CD4-positive, alpha-beta T cell treated with Interleukin-17A for 4 hours (primary cell): ENCODE measurements at places on chromosomes 5 and 9.
A peak's percentile ranks its signal among the peaks of the same experiment; 100 is the strongest.

- no peak for DNase-seq
These were observed 136.7 kb upstream of the MOCS2 start for GRCh38 chr5:53246042-53246836.

- no peak for DNase-seq
These were observed 8.2 kb upstream of the GDNF start for GRCh38 chr5:37847978-37848425.

DNA sequence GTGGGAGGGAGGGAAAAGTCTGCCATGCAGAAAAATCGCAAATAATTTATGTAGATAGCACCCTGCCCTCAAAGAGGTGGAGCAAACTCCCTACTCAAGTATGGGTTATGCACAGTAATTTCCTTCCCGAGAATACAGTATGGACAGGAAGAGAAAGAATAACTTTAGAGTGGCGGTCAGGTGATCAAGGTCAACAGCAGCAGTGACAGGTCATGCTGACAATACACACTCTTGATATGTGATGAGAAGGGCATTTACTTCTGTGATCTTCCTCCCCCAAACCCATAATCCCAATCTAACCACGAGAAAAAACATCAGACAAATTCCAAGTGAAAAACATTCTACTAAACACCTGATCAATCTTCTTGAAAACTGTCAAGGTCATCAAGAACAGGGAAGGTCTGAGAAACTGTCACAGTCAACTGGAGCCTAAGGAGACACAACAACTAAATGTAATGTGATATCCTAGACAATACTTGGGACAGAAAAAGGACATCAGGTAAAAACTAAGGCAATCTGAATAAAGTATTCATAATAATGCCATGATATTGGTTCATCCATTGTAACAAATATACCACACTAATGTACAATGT lies 11.7 kb downstream of the BICD2 start:
- DNase-seq: no peak

DNA sequence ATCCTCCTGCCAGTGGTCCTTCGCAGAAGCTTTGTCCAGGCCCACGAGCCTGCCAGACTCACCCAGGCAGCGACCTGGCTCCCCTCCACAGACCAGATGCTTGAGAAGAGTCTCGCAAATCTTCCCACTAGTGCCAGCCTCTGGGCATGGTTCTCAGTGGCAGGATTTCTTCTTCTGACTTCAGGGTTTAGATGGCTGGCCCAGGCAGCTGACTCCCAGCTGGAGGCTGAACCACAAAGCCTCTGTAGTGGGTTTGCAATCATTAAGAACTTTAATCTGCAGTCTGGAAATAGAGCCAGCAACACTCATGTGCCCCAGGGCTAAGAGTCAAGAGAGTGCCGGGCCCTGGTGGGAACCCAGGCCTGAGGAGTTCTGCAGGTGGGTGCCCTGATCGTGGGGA lies 90.6 kb upstream of the ICE1 start:
- no peak for DNase-seq

DNA sequence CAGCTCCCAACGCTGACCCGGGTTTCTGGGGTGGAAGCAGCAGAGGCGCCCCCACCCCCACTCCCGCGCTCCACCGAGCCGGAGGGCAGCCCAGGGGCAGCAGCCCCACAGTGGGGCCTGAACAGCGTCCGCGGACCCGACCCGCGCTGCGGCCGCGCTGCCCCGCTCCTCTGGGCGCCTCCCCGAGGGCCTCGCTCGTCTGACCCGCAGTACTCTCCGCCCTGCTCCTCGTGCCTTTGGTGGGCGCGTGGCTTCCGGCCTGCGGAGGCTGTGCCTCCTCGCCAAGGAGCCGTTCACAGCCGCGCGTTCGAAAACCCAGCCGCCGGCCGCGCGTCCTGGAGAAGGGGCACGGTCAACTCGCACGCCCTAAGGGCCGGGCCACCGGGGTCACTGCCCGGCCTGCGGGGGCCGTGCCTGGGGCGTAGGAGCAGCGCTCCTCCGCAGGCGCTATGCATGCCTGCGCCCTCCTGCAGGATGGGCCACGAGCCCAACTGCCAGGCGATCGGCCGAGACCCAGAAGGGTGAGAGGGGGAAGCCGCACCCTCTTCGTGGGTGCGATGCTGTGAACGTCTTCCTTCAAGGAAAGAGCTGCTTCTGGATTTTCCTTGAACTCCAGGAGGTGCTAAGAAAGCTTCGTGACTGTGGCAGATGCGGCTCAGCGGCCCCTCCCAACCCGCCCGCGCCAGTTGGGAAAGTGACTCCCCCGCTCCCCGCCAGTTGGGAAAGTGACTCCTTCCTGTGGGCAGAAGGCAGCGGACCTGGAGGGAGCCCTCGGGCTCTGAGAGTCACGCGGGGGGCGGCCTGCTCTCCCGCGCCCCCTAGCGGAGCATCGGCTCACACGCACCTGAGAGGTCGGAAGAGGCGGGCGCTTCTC lies 82.7 kb downstream of the HSD17B3 start:
- peak; percentile 58 for DNase-seq

DNA sequence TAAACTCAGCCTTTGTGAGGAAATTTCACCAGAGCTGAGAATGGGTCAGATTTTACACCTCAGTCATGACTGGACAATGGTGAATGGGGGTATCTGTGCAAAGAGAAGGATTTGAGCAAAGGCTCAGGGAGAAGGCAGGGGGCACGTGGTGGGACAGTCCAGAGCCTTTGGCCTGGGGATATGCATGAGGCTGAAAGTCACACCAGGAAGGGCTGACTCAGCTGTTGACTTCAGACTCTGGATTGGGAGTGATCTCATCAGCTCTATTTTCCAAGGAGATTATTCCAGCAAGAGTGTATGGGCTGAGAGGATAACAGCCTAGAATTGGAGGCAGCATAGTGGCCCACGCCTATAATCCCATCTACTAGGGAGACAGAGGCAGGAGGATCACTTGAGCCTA lies 53.6 kb downstream of the SAXO1 start:
- DNase-seq: no peak

GRCh38 chr5:80931411-80931810 lies 28.8 kb upstream of the RASGRF2 start:
- no peak for DNase-seq

- no peak for DNase-seq
These were observed 560.6 kb downstream of the PTPRD start for GRCh38 chr9:10052181-10052580.

DNA sequence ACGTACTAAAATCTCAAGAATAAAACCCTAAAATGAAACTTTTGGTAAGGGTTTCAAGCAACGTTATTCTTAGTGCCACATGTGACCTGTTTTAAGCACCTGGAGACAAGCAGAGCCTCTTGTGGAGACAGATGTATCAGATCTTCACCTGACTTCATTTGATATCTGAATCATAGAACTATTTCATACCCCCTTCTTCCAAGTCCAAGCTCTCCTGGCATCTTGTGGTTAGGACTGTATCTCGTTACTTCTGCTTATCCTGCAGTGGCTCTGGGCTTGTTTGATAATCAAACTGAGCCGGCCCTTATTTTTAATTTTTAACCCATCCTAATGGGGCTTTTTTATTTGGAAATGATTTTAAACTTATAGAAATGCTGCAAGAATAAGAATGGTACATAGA lies 11.1 kb upstream of the FSD1L start:
- DNase-seq: no peak

DNA sequence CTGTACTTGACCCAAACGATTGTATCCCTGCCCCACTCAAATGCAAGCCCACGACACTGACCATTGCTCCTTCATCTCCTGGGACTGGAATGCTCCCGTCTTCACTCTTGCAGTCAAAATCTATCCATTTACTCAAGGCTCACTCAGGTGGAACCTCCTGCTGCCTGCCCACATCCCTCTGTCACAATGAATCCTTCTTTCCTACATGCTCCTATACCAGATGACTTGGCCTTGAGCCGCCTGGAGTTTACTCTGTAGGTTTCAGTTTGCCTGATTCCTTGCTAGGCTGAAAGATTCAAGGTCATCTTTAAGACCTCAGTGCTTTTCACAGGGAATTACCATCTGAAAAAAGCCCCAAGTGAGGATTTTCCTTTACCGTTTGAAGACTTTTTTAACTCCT lies 264.1 kb downstream of the GLIS3 start:
- no peak for DNase-seq
